ENCODE measurements at places on chromosomes 4 and X.

DNA sequence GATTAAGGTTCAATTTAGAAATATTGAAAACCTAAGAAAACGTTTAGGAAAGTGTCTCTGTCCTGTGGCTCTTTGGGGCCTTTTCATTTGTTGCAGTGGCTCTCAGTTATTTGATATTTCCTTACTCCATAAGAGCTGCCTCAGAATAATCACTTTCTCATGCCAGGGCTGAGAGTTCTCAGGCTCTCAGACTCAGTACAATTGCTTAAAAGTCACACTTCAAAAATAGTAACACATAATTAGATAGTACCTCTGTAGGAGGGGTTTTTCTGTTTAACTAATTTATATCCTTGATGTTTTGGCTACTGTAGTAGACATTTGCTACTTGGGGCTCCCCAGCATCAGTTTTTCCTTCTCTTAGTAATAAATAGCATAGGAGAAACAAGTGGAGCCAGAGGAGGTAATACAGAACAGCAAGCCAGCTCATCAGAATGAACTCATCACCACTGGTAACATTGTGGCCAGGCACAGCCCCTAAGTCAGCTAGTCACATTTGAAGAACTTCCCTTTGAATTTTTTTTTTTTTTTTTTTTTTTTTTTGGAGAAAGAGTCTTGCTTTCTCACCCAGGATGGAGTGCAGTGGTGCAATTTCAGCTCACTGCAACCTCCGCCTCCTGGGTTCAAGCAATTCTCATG lies 8.0 kb upstream of the HNRNPD start:
- no peak for DNase-seq

DNA sequence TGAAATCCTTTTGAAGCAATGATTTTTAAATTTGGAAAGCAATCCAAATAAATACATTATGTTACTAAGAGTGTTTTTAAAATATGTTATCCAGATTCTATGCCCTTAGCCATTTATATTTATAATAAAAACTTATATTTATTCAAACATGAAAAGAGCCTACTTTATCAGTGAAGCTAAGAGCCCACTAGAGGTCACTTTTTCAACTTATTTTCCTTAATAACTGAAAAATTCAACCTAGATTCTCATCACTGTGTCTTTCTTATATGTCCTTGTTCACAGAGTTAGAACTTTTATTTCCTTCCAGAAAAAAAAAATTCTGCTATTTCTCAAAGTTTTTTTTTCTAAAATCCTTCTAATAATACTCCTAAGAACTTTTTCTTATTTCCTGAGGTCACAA lies 23.9 kb downstream of the PRDM8 start:
- no peak for DNase-seq

GRCh38 chr4:35739308-35739707 lies 505.0 kb downstream of the ARAP2 start:
- DNase-seq: no peak

GRCh38 chrX:103367502-103367901 lies 8.8 kb upstream of the BEX3 start:
- DNase-seq: no peak

DNA sequence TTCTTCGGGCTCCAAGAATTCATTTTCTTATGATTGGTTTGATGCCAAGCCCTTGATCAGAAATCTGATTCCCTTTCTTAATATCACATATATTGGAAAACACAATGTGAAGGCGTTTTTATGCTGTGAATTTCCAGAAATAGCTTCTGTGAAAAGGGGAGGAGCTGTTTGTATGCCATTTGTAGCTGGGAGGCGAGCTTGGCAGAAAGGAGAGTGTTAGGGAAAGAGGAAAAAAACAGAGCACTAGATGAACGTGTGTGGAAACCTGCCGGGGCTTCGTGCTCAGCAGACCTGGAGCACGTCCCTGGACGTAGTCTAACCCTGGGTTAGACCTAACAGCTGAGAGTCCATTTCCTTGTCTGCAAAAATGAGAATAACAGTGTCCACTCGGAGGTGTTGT lies 3.4 kb downstream of the CLCN4 start:
- DNase-seq: no peak

- DNase-seq: no peak
These were observed 84.4 kb downstream of the APBB2 start for GRCh38 chr4:41129936-41130440.

DNA sequence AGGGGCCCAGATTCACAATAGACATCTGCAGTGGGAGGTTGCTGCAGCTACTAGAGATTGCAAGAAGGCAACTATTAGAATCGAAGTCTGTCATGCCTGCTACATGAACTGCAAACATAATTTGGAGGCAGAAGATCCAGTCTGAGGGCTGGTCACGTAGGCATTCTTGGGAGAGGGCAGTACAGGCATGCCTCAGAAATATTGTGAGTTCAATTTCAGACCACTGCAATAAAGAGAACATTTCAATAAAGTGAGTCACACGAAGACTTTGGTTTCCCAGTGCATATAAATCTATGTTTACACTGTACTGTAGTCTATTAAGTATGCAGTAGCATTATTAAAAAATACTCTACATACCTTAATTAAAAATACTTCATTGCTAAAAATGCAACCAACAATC lies 585.8 kb upstream of the FAT1 start:
- DNase-seq: no peak

DNA sequence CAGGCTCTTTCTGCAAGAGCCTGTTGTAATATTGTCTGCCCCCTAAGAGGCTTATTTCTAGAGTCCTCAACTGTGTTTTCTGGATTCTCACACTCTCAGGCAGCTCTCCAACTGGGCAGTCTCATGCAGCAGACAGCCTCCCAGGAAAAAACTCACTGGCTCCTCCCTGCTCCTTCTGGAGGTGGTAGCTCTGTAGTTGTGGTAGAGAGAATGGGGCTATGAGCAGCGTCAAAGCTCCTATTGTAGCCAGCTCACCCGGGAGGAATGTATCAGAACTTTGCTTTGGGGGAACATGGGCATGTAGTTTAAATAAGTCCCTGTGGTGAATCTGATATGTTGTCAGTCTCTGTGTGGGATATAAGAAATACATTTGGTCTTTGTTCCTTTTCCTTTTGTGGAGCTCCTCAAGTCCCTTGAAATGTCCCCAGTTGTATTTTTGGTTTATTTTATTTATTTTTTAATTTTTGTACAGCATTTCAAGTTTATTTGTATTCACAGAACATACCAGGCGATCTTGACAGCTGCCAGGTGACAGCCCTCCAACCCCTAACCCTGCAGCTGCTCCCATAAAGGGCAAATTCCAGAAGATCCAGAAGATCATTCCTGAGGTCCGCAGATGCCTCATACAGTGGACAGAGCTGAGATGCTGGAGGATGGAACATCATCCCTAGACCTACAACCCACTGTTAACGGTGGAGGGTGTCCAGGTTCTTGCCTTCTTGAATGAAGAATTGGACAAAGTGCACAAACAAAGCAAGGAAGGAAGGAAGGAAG lies 45.7 kb downstream of the TRIM61 start:
- no peak for DNase-seq

GRCh38 chr4:83709627-83710026 lies 173.7 kb downstream of the GPAT3 start:
- DNase-seq: no peak

DNA sequence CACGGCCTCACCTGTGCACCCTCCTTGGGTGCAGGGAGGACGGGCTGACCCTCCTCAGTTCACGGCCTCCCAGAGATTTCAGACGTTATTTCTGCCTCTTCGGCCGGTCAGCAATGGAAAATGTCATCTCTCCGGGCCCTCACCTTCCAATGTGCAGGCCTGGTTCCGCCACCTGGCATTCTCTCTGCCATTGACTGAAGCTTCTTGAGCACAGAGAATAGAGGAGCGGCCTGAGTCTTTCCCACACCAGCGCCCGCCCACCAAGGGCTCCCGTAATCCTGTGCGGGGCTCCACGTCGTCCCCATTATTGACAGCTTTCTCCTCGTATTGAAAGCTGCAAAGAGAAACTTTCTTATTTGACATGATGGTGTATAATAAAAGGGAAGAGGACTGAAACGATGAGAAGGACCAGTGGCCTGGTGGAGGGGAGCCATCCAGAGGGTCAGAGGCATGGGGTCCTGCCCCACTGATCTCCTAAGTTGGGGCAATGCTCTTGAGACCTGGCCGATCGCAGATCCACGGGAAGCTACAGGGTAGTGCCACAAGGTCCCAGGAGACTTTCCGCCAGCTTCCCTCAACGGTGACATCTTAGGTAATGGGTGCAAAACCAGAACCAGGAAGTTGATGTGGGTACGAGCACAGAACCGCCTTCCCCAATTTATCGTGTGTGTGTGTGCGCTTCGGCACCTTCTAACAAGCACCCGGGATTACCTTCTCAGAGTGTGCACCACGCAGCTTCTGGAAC lies 20.6 kb downstream of the HTRA3 start:
- DNase-seq: no peak

GRCh38 chr4:56743550-56743949 lies 62.5 kb upstream of the HOPX start:
- no peak for DNase-seq

DNA sequence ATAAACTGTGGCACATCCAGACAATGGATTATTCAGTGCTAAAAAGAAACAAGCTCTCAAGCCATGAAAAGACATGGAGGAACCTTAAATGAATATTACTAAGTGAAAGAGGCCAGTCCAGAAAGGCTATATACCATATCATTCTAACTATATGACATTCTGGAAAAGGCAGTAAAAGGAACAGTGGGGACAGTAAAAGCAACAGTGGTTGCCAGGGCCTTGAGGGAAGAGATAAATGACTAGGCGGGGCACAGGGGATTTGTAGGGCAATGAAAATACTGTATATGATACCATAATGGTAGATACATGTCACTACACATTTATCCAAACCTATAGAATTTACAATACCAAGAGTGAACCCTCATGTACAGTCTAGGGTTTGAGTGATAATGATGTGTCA lies 115.3 kb downstream of the ATP8A1 start:
- no peak for DNase-seq

GRCh38 chr4:131534944-131535645 lies 1614.0 kb upstream of the PCDH10 start:
- DNase-seq: no peak

GRCh38 chr4:36709991-36710390 lies 428.6 kb downstream of the DTHD1 start:
- no peak for DNase-seq

GRCh38 chr4:110621839-110622751 lies 782 bp downstream of the PITX2 start:
- no peak for DNase-seq

DNA sequence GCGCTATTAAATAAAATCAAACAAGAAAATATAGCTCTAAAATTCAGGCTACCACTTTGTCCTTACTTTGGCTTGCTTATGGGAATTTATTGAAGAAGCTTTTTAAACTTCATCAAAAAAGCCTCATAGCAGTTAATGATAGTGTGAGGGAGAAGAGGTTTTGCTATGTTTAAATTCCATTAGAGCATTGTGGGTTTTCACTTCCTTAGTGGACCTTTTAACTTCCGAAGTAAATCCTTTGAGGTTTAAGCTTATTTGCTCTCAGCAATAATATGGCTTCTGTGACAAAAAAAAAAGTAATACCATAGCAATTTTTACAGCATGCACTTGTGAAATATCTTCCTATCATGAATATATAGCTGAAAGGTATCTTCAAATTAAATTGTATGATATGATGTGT lies 120.2 kb upstream of the NDST4 start:
- no peak for DNase-seq

DNA sequence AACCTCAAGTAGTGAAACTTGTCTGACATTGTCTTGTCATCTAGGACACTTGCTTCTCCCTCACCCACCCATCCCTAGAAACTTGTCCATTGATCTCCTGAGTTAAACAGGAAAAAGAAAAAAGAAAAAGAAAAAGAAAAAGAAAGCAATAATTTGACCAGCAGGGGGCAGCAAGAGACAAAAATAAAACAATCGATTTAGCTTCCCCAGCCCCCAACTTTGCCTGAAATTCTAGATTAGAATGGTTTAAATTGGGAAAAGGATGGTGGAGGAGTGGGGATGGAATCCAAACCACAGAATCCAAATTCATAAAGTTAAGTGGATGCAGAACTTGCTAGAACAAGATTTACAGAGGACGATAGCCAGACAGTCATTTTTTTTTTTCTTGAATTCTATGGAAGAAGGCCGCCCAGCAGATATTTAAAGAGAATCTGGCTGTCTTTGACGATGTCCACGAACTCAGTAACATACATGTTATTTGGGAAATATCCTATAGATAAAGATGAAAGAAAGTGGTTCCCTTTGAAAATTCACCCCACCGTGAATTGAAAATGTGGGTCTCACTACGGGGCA lies 282.9 kb downstream of the USP46 start:
- DNase-seq: no peak

GRCh38 chr4:38132107-38132673 lies 172.0 kb downstream of the PTTG2 start:
- DNase-seq: peak; percentile 7

DNA sequence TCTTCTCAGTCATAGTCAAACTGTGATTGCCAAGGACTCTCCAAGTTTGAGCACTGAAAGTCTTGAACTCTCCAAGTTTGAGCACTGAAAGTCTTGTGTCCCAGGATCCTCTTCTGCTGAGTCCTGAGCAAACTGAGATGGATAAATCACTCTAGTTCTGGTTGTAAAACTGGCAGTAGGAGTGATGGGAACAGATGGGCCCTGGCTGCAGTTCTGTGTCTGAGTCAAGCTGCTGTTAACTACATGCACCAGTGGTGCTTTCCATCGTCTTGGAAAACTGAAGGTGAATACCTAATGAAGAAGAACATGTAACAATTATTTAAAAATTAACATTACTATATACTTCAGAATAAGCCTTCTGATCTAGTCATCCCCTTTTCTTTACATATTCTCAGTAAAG lies 27.6 kb upstream of the KCNIP4 start:
- DNase-seq: no peak

DNA sequence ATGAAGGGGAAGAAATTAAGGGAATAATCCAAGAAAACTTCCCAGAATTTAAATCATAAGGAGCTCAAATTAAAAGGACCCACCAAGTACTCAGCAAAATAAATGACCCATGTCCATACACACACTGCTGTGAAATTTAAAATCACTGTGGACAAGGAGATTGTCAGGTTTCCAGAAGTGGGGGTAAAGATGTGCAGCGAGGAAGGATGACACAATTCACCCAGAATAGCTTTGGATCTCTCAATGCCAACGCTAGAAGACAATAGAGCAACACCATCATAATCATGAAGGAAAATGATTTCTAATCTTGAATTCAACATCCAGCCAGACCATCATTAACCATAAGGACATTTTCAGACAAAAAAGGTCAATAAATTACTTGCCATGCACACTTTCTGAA lies 65.7 kb downstream of the CASK start:
- no peak for DNase-seq

DNA sequence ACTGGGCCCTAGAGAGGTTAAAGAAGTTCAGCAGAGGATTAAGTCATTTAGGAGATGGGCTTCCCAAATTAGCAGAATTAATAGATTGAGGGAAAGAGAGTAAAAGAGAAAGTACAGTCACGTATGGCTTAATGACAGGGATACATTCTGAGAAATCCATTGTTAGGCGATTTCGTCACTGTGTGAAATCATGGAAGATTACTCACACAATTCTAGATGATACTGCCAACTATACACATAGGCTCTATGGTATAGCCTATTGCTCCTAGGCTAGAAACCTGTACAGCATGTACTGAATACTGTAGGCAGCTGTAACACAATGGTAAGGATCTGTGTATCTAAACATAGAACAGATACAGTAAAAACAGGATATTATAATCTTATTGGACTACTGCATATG lies 180.6 kb downstream of the RNF150 start:
- no peak for DNase-seq

GRCh38 chr4:78612398-78613178 lies 61.0 kb downstream of the ANXA3 start:
- DNase-seq: no peak

GRCh38 chr4:181662383-181662782 lies 580.8 kb upstream of the TENM3 start:
- no peak for DNase-seq

All from stimulated activated CD8-positive, alpha-beta memory T cell treated with anti-CD3 and anti-CD28 coated beads, Interleukin-4, amount 100 ng/mL, for 1 hour (primary cell).